Mesothelial cell of epicardium (in vitro differentiated cells): ENCODE measurements at places on chromosomes 7 and 10. TPM values are rescaled to one million over a fixed set of nuclear protein-coding genes. Genes with fewer than 3 reads are reported as not detected.

The AGR2 gene
- 2.9 to 4.6 TPM (median 3.2 TPM) in 3 replicates for total RNA-seq

DNA sequence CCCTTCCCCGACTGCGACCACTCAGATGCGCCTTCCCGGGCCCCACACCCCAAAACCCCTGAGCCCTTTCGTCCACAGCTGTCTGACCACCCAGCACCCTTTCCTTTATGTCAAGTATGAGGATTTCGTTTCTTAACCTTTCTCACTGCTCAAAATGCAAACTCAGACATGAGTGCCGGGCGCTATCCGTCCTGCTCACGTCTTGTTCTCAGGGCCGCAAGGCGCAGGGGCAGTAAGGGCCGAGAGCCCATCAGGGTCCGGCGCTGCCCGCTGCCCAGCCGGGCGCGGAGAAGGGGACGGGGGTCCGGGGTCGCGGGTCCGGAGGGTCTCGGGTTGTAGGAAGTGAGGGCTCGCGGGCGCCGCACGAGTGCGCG, 670 bp upstream of the RBM33 start:
- no peak for DNase-seq

- no peak for DNase-seq
Measured at GRCh38 chr10:43963379-43963778, 314.7 kb upstream of the ZNF32 start.

GRCh38 chr7:50505553-50506210, 55.5 kb upstream of the FIGNL1 start:
- no peak for DNase-seq

The BMPER gene
- 1.7 to 3.0 TPM (median 2.1 TPM) in 3 replicates for total RNA-seq

- no peak for DNase-seq
Measured at GRCh38 chr7:24419077-24419476, 135.1 kb downstream of the NPY start.

GRCh38 chr7:22845221-22845834, 22.7 kb upstream of the TOMM7 start:
- no peak for DNase-seq

The AGMO gene
- total RNA-seq = 0.95 to 1.1 TPM (median 1.0 TPM) in 3 replicates

The MYH16 gene
- total RNA-seq = 0.09 TPM in 1 of 3 replicates, not detected in the others

GRCh38 chr7:93941945-93942344, 20.4 kb downstream of the GNG11 start:
- DNase-seq = no peak

- no peak for DNase-seq
Measured at GRCh38 chr7:67698354-67698753, 701.7 kb downstream of the TYW1 start.

GRCh38 chr7:18157233-18157632, 129.6 kb upstream of the PRPS1L1 start:
- no peak for DNase-seq

DNA sequence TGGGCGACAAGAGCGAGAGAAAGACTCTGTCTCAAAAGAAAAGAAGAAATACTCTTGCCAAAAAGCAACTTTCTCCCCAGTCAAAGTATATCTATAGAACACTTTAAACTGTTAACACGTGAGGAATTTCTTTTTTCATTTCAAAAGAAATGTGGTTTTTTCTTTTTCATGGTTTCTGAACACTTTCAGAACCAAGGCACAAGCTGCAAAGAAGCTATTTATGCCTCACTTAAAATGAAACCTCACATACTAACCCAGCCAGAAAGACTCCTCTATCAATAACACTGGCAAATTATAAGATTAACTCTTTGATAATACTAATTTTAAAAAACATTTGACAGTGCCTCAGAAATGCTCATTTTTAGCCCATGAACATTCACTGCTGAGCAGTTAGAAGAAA, 20.9 kb downstream of the TBX20 start:
- no peak for DNase-seq
